ENCODE measurements at places on chromosomes 1 and 21. TPM values are rescaled to one million over a fixed set of nuclear protein-coding genes. Genes with fewer than 3 reads are reported as not detected.

DNA sequence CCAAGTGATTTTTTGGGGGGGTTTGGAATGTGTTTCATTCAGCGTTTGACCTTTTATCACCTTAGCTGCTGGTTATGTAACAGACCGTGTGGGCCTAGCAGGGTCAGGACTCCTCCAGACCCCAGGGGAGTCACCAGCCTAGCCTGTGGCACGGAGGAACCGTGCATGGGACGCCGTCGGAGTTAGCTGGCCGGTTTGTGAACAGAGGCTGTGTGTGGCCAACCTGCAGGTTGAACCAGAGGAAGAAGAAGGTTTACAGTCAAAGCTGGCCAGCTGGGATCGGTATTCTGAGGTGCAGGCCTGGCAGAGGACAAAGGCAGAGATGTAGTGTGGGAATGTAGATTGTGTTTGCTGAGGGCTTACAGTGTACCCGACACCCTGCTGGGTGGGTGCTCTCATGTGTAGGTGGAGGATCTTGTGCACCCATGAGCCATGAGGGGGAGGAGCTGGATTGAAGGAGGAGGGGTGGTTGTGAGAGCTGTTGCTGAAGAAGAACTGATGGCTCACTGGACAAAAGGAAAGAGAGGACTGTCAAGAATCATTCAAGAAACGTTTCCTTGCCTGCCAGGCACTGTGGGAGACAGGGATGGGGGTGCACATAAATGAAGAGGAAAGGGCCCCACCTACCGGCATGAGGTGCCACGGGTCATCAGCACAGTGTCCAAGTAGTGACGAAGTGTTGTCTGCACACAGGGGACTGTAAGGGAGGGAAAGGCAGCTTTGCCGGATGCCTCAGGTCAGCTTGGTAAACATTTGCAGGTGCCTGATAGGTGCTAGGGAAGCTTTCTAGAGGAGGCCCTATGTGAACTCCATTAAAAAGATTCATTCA lies 40.0 kb upstream of the PWP2 start:
- no peaks in the 10 kb centered on the region for H3K27me3 ChIP-seq
- peaks cover 11% of the 10 kb centered on the region for H3K36me3 ChIP-seq
- no peak overlapping the region for H3K27ac ChIP-seq
- H3K4me1 ChIP-seq, result no peaks in the 10 kb centered on the region
- no peak for DNase-seq

GRCh38 chr1:35598895-35599294 lies 25.8 kb downstream of the TFAP2E start:
- H3K4me1 ChIP-seq, result no peaks in the 10 kb centered on the region
- peaks cover 30% of the 10 kb centered on the region for H3K36me3 ChIP-seq
- no peaks in the 10 kb centered on the region for H3K27me3 ChIP-seq
- no peak overlapping the region for H3K4me3 ChIP-seq
- H3K27ac ChIP-seq, result no peak overlapping the region
- DNase-seq, result no peak

DNA sequence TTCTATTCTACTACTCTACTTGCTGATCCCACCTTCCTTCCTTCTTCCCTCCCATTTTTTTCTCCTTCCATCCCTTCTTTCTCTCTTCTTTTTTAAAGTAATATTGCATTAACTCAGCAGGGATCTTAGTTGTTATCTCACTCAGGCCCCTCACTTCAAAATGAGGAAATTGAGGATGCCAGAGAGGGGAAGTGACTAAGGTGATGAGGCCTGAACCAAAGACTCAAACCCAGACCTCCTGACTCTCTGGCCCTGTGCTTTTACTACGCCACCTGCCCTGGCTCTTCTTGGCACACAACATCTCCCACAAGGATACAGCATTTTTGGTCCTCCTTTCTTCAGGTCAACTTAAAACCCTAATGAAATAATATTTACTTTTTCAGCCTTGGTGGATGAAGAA lies 151.7 kb upstream of the ZNF648 start:
- no peaks in the 10 kb centered on the region for H3K27me3 ChIP-seq
- H3K4me1 ChIP-seq, result peaks cover 26% of the 10 kb centered on the region
- no peaks in the 10 kb centered on the region for H3K36me3 ChIP-seq
- DNase-seq, result no peak

DNA sequence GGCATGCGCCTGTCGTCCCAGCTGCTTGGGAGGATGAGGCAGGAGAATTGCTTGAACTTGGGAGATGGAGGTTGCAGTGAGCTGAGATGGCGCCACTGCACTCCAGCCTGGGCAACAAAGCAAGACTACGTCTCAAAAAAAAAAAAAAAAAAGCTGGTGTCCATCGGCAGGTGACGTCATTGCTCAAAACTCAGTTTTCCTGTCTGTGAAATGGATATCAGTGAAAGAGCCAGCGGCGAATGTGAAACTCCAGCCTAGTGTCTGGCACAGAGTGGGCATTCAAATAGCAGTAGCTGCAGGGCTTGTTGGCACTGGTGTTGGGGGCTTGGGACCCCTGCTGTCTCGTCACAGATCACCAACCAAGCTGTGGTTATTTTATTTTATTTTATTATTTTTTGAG lies 75.8 kb downstream of the NKAIN1 start:
- H3K4me1 ChIP-seq, result no peaks in the 10 kb centered on the region
- H3K27ac ChIP-seq, result no peak overlapping the region
- no peaks in the 10 kb centered on the region for H3K27me3 ChIP-seq

DNA sequence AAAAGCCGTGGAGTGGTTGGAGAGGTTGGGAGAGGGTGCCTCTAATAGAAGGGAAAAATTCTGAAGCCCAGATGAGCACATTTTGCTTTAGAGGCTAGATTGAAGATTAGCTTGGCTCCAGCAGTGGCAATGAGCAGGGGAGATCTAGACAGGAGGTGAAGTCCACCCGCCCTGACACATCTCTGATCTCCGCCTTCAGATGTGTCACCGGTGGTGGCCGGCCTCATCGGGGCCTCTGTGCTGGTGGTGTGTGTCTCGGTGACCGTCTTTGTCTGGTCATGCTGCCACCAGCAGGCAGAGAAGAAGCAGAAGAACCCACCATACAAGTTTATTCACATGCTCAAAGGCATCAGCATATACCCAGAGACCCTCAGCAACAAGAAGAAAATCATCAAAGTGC lies 8.4 kb downstream of the SYT11 start:
- H3K27ac ChIP-seq, result no peak overlapping the region
- no peaks in the 10 kb centered on the region for H3K36me3 ChIP-seq
- H3K4me3 ChIP-seq, result no peak overlapping the region
- H3K27me3 ChIP-seq, result no peaks in the 10 kb centered on the region
- H3K4me1 ChIP-seq, result no peaks in the 10 kb centered on the region
- DNase-seq, result no peak

GRCh38 chr1:36530261-36530660 lies 47.5 kb upstream of the CSF3R start:
- H3K27ac ChIP-seq, result no peak overlapping the region
- no peak overlapping the region for H3K4me3 ChIP-seq
- no peaks in the 10 kb centered on the region for H3K27me3 ChIP-seq
- no peak for DNase-seq

DNA sequence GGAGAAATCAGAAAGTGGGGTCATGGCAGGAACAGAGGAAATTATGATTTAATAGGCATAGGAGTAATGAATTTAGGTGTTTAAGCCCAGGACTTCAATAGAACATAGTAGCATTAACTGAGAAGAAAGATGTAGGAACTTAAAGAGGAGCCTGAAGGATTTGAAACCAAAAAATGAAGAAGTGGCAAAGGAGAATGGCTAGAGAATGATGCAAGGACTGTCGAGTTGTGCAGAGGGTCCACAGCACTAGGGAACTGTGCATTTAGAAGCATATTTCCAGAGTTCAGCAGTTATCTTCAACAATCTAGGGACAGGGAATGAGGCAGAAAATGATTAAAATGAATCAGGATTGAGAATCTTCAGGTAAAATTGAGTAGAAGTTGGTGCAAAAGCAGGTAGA lies 328.1 kb upstream of the LYPLAL1 start:
- DNase-seq, result no peak
- H3K27me3 ChIP-seq, result no peaks in the 10 kb centered on the region
- no peaks in the 10 kb centered on the region for H3K36me3 ChIP-seq

GRCh38 chr1:109118089-109118488 lies 4.2 kb downstream of the ELAPOR1 start:
- H3K4me3 ChIP-seq, result no peak overlapping the region
- no peaks in the 10 kb centered on the region for H3K36me3 ChIP-seq
- H3K27me3 ChIP-seq, result no peaks in the 10 kb centered on the region
- H3K4me1 ChIP-seq, result no peaks in the 10 kb centered on the region

DNA sequence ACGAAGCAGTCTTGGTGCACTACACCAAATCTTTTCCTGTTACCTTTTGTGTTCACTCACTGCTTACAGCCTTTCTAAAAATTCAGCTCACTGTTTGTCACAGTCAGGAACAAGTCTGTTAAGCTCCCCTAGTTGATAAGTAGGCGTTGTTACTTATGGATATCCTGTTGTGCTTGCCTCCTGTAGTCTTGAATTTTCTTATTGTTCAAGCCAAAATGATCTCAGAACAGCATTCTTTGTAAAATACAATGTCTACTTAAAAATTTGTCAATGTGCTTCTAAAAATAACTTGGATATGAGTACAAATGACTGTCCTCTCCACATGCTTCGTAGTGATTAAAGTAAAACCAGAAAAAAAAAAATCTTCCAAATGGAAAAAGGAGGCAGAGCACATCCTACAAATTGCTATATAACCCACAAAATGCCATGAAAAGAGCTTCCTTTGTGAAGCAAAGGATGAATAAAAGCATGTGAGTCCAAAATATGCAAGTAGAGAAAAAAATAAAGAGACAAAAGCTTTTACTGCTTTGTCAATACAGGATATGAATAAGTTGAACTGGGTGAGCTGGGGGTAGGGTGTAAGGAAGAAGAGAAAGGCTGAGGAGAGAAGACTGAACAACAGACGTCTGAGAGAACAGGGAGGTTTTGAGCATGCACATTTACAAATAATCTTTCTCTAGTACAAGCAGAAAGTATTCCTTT lies 228.9 kb upstream of the ADGRL4 start:
- H3K27me3 ChIP-seq, result no peaks in the 10 kb centered on the region
- peak overlapping the region; percentile 47 for H3K27ac ChIP-seq
- peak; percentile 51 for DNase-seq
- peak overlapping the region; percentile 62 for H3K4me3 ChIP-seq

DNA sequence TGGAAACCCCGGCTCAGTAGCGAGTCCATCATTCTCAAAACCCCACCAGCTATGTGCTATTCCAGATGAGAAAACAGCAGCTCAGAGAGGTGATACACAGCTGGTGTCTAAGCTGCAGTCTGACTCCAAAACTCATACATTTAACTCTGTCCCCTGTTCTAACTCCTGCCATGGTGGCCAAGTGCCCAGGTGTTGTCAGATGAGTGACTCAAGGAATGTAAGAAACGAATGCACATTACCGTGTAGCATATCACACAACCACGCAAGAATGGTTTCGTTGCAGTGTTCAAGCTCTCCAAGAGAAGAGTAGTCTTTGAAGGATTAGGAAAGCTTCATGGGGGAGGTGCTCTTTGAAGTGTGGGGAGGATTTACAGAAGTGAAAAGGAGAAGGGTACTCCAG lies 4.7 kb upstream of the XKR8 start:
- H3K36me3 ChIP-seq, result no peaks in the 10 kb centered on the region
- no peak overlapping the region for H3K4me3 ChIP-seq
- no peaks in the 10 kb centered on the region for H3K27me3 ChIP-seq
- no peaks in the 10 kb centered on the region for H3K4me1 ChIP-seq

DNA sequence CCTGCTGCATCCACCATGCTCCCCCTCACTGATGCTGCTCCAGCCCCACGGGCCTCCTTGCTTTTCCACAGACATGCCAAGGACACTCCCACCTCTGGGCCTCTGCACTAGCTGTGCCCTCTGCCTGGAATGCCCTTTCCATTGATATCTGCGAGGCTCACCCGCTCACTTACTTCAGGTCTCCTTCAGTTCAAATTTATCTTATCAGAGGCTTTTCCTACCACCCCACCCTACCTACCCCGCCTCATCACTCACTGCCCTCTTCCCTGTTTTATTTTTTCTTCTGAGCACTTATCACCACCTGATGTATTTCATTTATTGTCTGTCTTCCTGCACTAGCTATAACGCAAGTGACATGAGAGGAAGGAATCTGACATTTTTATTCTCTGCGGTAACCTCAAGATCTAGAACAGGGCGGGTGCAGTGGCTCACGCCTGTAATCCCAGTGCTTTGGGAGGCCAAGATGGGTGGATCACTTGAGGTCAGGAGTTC lies 7.0 kb downstream of the HSPG2 start:
- H3K4me3 ChIP-seq, result no peak overlapping the region
- peak overlapping the region; percentile 100 for H3K27ac ChIP-seq
- no peaks in the 10 kb centered on the region for H3K36me3 ChIP-seq

GRCh38 chr21:19553919-19554615 lies 1150.5 kb upstream of the TMPRSS15 start:
- no peaks in the 10 kb centered on the region for H3K27me3 ChIP-seq
- no peaks in the 10 kb centered on the region for H3K4me1 ChIP-seq
- no peak for DNase-seq
- H3K4me3 ChIP-seq, result no peak overlapping the region
- no peak overlapping the region for H3K27ac ChIP-seq

DNA sequence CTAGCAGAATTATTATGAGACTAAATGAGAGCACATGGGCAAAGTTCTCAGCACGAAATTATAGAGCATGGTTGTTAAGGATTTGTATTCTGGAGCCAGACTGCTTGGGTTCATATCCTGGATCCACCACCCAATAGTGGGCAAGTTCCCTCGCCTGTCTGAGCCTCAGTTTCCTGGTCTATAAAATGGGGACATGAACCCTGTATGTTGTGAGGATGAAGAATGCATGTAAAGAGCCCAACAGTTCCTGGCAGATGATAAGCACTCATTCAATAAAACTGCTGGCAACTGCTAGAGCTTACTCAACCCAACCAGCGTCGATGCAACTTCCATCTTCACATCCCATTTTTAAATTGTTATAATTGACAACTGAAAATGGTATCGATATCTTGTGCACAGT lies 47.2 kb upstream of the ZBTB40 start:
- no peaks in the 10 kb centered on the region for H3K36me3 ChIP-seq
- DNase-seq, result no peak
- H3K27ac ChIP-seq, result no peak overlapping the region
- H3K4me1 ChIP-seq, result no peaks in the 10 kb centered on the region
- no peak overlapping the region for H3K4me3 ChIP-seq

- DNase-seq, result no peak
- H3K36me3 ChIP-seq, result no peaks in the 10 kb centered on the region
- H3K4me3 ChIP-seq, result no peak overlapping the region
- H3K27me3 ChIP-seq, result no peaks in the 10 kb centered on the region
- peaks cover 13% of the 10 kb centered on the region for H3K4me1 ChIP-seq
- no peak overlapping the region for H3K27ac ChIP-seq
Measured at GRCh38 chr1:12472798-12473551, 145.0 kb downstream of the DHRS3 start.

GRCh38 chr1:168766568-168766967 lies 37.6 kb upstream of the DPT start:
- H3K4me3 ChIP-seq, result no peak overlapping the region
- peaks cover 11% of the 10 kb centered on the region for H3K4me1 ChIP-seq
- no peak overlapping the region for H3K27ac ChIP-seq
- no peaks in the 10 kb centered on the region for H3K27me3 ChIP-seq
- no peak for DNase-seq
- no peaks in the 10 kb centered on the region for H3K36me3 ChIP-seq

Gene PTPN7
- polyA plus RNA-seq, result 0.16 TPM

Gene SLC9C2
- polyA plus RNA-seq, result not detected

Gene AGBL4
- not detected for polyA plus RNA-seq

Gene CA6
- not detected for polyA plus RNA-seq
